GM23338 (cell line): ENCODE measurements at places on chromosomes 12 and 14. TPM values are rescaled to one million over a fixed set of nuclear protein-coding genes. Genes with fewer than 3 reads are reported as not detected.

NUMB gene
- 30.2 and 32.1 TPM in 2 replicates for polyA plus RNA-seq

SERPINA12 gene
- polyA plus RNA-seq = not detected in 2 replicates

OR6C2 gene
- not detected in 2 replicates for polyA plus RNA-seq

LRRIQ1 gene
- polyA plus RNA-seq = 3.2 and 4.0 TPM in 2 replicates

AKAP5 gene
- polyA plus RNA-seq = 1.0 and 1.2 TPM in 2 replicates
